T-helper 22 cell (primary cell): ENCODE measurements at places on chromosomes 1 and 21.

GRCh38 chr1:54810153-54810942 is 9.2 kb upstream of the TTC22 start:
- DNase-seq = peak; percentile 11

- DNase-seq = no peak
Measured at GRCh38 chr1:181087400-181087901, 1.0 kb upstream of the IER5 start.

GRCh38 chr1:47686731-47687630 is 249.1 kb downstream of the FOXD2 start:
- DNase-seq = no peak

DNA sequence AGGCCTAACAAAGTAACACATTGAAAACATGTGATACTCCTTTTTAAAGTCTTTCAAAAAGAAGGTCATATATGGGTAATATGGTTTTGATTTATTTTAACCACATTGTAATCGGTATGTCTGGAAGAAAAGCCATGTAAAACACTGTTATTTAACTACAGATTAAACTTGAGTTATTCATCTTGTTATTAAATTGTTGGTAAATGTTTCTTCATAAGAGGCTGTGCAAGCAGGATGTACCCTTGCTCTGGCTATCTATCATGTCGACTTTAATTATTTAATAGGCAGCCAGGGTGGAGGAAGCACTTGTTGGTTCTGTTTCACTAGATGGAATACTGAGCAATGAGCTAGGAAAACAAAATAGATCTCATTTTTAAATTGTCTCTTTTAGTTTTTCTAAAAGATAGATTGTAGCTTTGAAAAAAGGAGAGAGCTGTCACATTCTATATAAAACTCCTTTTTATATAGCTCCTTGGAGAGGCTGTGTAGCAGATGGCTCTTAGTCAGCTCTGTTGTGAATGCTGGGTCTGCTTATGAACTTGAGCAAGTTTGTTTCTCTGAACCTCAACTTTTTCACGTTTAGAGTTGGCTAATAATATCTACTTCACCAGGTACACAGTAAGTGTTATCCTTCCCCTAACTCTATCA is 39.5 kb downstream of the LRRC8B start:
- DNase-seq = no peak

DNA sequence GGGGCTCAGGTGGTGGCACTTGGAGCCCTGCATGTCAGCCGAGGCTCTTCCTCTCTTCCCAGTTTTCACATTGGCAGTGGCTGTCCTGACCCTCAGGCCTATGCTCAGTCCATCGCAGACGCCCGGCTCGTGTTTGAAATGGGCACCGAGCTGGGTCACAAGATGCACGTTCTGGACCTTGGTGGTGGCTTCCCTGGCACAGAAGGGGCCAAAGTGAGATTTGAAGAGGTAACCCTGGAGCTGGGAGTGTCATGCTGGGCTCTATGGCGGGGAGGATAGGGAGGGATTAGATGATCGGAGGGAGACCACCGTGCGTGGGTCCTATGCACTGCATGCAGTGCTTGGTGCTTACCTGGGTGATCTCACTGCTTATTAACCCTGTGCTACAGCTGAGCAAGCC is 13.5 kb downstream of the AZIN2 start:
- DNase-seq = no peak

DNA sequence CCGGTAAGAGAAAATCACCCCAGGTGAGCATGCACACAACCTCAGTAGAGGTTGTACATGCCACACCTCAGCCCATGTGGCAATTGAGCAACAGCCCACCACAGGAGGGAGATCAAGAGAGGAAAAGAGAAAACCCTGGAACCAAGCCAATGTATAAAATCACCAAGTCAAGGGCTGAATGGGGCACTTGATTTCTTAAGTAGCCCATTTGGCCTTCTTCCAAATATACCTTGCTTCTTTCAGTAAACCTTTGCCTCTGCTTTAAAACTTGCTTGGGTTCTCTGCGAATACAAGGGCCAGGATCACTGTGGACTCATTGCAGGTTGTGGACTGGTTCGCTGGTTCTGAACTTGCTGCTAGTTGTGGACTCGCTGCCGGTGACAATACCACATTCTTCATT is 1814.0 kb downstream of the PLA2G4A start:
- no peak for DNase-seq

- no peak for DNase-seq
Measured at GRCh38 chr1:31647106-31647505, 2.4 kb upstream of the PEF1 start.

- DNase-seq = no peak
Measured at GRCh38 chr1:45883658-45884057, 80.2 kb downstream of the MAST2 start.

- no peak for DNase-seq
Measured at GRCh38 chr1:164518692-164519332, 40.2 kb upstream of the PBX1 start.

DNA sequence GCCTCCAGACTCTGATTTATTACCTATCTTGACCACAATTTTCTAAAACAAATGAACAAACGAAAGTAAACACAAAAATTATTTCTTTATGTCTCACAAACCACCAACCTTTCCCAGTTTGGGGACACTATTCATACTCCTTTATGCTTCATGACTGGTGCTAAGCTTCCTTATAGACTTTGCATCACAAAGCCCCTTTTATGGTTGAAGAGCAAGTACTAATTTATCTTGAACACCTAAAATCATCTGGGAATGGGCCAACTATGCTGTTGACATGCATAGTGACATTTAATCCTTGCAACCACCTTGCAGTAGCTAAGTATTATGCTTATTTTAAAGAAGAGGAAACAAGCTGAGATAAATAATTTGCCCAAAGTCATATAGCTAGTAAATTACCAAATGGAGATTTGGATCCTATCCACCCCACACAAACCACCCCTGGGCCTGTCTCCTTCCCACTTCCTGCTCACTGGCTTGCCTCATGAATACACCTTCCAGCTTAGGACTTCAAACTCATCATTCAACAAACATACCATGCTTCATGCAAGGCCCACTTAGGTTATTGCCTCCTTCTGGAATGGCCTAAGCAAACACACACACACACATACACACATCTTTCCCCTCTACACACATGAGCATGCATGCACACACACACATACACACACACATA is 192.2 kb downstream of the PLPP3 start:
- DNase-seq = no peak

DNA sequence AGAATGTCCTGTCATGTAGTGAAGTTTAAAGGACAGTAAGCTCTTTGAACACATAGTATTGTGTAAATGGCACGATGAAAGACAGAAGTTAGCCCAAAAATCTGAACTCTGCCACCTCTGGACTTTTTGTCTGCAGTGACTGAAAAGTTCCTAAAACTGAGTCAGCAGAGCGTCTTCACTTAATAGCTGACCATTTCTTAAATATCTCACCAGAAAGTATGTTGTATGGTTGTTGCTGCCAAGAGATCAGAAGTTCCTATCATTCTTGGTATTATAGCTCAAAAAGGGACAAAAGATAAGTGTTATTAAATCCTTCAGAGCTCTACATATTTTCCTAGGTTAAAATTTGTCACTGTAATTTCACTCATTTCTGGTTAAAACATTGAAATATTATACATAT is 1003.0 kb downstream of the TTLL7 start:
- DNase-seq = no peak

DNA sequence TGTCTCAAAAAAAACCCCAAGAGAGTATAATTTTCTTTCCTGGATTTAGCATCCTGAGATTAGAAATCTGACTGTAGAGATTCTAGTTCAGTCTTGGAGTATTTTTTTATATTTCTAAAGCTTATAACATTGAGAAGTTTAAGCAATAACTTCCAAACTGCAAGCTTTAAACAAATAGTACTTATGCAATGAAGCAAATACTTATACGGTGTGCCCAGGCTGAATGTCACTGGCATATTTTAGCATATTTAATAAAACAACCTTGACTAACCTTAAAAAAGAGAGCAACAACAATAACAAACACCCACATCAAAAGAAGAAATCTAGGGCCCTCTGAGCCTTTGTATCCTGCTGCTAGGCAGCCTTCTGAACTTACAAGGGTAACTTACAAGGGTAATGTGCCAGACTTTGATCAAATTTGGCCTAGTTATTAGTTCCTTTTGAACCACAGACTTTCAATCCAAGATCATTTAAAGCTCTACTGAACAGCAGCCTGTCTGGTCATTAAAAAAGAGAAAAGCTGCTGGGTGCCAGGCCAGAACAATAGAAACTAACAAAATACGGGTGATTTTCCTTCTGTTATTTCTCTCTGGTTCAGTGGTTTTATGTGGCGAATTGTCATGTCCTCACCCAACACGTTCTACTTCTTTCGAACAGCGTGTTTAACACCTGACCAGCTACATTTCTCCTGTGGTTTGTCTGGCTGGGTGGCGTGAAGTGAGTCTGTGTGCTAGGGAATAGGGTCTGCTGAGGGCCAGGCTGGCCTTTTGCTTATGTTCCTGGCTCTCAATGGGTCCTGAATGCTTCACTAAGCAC is 16.2 kb downstream of the MTOR start:
- no peak for DNase-seq

DNA sequence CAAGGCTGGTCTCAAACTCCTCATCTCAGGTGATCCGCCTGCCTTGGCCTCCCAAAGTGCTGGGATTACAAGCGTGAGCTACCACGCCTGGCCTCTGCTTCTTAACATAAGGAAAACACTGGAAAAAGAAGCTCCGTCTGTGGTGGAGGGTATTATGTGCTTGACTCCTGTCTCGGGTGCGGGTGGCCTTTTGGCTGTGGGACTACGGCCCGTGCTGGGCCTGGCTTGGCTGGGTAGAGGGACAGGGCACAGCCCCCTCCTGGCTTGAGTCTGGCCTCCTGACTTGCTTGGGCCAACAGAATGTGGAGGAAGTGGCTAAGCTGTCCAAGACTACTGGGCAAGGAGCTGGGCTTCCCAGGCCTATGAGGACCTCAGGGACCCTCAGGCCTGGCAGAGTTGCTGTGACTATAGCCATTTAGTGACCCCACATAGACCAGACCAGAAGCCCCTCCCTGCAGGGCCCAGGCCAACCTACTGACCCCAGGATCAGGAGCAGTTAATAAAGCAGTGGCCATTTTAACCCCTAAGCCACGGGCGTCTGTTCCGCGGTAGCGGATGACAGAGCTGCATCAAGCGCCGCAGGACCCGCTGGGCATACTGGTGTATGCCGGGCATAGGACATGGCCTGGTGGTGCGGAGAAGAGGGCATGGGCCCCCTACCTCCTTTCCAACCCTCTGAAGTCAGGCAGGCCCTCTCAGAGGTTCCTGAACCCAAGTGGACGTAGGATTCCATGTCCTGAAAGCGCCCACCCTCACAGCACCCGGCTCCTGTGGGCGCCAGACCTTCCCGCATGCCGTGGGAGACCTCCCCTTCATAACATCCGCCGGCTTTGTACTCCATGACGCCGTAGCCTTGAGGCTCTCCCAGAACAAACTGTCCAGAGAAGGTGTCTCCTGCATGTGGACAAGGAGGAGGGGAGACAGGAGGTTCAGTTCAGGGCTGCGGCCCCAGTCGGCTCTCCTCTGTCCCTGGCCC is 4.4 kb downstream of the MORN1 start:
- DNase-seq = no peak

- no peak for DNase-seq
Measured at GRCh38 chr1:178004926-178005391, 35.1 kb upstream of the SEC16B start.

GRCh38 chr1:13617773-13618172 is 34.1 kb downstream of the PDPN start:
- no peak for DNase-seq

DNA sequence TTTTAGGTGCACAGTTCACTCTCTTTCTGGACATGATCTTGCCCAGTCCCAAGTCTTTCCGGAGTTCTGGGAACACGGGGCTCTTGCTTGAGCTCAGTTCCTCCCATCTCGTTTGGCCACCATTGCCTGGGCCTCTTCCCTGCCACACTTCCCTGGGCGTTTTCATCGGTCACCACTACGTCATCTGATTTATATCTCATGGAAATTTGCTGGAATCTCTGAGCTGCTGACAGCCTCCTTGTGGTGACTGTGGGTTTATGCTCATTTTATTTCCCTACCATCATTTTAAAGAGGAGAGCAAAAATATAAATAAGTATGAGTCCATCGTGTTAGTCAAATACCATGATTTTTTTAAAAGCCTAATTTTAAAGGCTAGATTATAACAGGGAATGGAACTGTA is 449.1 kb upstream of the KAZN start:
- no peak for DNase-seq

DNA sequence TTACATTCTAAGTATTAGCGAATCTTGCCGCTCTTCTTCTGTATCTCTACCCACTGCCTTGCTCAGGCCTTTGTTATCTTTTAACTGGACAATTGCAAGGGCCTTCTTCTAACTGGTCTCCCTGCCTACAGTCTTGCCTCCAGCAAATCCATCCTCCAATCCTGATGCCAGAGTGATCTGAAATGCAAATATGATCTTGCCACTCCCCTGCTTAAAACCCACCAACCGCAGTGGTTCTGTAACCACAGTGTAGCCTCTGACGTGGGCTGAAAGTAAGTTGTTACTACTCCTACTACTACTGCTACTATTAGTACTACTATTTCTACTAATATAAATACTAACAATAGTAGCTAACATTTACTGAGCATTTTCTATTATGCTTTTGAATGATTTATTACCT is 12.4 kb downstream of the MOV10 start:
- no peak for DNase-seq

DNA sequence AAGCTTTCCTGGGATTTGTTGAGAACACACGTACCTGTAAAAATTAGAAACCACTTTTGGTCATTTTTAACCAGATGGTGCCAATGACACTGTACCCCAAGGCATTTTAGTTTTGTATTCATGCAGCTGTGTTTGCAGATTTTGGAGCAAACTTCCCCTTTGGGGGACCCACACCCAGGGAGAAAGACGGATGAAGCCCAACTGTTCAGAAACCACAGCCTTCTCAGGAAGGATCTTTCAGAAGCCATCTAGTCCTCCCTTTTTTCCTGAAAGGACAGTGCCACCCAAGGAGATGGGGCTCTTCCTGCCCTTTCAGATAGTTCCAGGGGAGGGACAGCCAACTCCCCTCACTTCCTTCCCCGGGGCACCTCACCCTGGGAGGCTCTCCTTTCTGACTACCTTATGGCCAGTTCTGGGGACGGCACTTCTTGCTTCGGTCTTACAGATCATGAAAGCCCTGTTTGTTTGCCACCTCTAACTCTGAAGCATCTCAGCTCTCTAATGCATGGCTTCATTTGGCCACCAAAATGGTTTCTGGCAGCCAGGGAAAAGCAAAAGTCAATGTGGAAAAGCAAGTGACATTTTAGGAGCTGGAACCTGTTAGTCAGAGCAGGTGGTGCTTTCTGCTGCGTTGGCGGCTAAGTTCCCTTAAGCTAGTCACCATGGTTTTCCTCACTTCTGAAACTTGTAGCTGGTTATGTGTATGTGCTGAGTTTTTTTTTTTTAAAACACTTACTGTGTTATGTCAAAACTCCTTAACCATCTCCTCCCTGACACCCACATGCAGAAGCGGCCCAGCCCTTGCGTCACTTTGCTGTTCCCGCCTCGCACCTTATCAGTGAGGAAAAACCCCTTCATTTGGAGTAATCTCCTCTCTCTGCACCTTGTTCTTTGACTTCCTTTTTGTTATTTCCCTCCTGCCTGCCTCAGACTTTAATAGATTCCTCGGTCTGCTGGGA is 10.1 kb downstream of the TMCC2 start:
- DNase-seq = no peak
